Stimulated activated CD8-positive, alpha-beta memory T cell treated with anti-CD3 and anti-CD28 coated beads, Interleukin-4, amount 100 ng/mL, for 24 hours (primary cell): ENCODE measurements at places on chromosomes 2 and 18.

DNA sequence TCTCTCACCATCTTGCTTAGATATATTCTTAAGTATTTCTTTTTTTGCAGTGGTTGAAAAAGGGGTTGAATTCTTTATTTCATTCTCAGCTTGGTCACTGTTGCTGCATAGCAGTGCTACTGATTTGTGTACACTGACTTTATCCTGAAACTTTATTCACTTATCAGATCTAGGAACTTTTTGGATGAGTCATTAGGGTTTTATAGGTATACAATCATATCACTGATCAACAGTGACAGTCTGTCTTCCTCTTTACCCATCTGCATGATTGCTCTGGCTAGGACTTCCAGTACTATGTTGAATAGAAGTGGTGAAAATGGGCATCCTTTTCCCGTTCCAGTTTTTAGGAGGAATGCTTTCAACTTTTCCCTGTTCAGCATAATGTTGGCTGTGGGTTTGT lies 6.5 kb downstream of the STARD6 start:
- DNase-seq, result no peak

- no peak for DNase-seq
Measured at GRCh38 chr2:58261209-58261608, 20.1 kb upstream of the FANCL start.

GRCh38 chr2:203605302-203605701 lies 70.2 kb upstream of the RAPH1 start:
- no peak for DNase-seq

DNA sequence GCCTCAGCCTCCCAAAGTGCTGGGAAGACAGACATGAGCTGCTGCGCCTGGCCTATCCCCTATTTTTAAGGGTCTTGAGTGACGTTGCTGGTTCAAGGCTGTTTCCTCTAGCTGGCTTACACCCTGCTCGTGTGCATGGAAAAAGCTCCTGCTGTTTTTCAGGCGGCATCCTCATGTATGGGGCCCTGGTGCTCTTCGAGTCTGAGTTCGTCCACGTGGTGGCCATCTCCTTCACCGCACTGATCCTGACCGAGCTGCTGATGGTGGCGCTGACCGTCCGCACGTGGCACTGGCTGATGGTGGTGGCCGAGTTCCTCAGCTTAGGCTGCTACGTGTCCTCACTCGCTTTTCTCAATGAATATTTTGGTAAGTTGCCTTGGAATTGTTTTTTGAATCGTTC lies 22.0 kb upstream of the NFATC1 start:
- DNase-seq, result no peak

DNA sequence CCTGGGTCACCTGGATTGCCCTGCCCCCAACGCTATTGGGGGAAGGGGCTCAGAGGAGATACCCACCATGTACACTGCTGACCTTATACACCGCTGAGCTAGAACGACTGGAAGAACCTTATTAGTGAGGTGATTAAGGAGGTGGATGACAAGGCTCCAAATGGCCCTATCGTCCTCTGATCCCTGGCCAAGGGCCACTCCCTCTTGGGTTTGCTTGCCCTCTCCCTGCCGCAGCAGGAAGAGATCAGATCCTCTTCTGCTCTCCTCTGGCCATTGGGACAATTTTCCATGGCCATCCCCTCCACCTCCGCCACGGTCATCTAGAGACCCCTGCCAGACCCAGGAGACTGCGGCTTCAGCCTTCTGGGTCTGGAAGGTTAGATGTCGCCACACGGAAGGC lies 1.2 kb downstream of the ZNF514 start:
- no peak for DNase-seq

- no peak for DNase-seq
Measured at GRCh38 chr2:23614701-23615100, 229.7 kb downstream of the KLHL29 start.

GRCh38 chr2:157897106-157897971 lies 21.2 kb upstream of the ACVR1 start:
- peak; percentile 9 for DNase-seq

- no peak for DNase-seq
Measured at GRCh38 chr18:39724652-39725051, 2159.1 kb upstream of the CELF4 start.

GRCh38 chr2:75098856-75099255 lies 100.5 kb downstream of the TACR1 start:
- DNase-seq, result no peak

DNA sequence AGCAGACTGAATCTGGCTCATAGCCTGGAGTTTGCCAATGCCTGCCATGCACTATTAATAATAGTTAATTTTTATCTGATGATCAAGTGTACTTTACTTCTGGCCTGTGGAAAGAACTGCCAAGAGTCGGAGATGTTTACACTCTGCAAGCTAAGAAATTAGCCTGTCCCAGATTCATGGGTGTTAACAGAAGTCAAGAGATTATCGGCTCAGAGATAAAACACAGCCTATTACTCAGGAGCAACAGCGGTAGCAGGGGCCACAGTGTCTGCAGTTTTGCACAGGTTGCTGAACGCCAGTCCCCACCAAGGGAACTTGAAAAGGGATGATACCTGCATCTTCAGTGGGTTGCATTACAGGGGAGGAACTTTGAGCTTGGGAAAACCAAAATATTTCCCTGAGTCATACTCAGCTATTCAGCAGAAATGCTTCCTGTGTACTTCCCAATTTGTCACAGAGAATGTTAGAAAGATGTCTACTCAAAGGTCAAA lies 4.3 kb upstream of the ADI1 start:
- no peak for DNase-seq

DNA sequence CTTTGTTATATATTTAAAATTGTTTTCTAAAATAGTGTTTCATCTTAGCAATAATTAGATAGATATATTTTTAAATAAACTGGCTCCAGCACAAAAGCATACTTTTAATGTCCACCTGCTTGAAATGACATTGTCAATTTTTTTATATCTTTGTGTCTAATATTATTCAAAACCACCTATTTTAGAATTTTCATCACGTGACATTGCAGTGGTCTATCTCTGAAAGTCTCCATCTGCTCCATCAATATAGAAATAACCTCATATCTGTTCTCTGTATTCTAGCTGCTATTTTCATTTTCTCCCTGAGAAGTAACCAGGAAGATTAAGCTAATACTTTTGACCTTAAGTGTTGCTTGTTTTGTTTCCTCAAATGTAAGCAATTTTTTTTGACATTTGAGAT lies 248.0 kb upstream of the CNTNAP5 start:
- DNase-seq, result no peak

DNA sequence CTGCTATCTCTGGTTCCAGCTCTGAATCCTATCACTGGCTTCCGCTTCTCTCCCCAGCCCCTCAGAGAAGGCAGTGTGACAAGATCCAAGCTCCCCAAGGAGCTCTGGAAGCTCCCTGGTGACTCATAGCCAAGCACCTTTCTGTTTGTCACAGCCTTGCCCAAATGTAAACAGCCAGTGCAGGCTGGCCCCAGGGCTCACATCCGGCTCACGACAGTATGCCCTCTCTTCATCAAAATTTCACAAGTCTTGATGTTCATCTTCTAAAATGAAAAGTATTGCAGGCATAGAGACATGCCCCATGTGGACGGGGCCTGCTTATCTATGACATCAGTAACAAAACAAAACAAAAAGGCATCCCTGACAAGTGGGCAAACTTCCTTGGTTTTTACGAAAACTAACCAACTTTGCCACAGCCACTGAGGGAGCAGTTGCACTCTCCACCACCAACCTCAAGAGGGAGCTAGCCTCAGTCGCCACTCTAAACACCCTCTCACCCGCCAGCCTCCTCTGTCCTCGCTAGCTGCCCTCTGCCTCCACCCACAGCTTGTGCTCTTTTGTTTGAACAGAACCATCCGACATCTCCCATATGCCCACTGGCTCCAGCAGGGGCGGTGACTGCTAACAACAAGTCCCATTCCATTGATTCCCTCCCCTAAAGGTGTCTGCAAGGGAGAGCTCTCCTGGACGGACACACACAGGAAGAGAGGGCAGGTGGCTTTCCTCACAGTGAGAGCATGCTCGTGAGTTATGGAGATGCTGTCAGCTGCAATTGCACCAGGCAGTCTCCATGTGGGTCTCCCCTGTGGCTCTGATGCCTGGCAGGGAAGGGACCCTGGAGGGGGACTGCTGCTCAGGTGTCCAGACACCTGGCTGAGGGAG lies 71.0 kb upstream of the DAPL1 start:
- no peak for DNase-seq

DNA sequence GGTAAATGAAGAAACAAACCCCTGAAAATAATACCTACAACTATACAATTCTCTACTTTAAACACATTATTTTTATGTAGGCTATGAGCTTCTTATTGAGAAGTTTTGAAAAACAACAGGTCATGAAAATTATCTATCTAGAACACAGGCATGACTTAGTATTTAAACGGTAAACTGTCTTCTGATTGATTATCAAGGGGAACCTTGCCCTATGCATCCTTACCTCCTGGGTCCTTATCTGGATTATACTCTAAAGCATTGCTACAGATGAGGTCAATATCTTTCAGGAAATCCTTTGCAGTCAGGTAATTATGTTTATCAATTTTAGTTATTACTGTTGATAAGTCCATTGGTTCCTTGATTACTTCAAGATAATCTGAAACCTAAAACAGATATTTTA lies 144.3 kb downstream of the ATAD2B start:
- no peak for DNase-seq

GRCh38 chr2:20019747-20020146 lies 7.3 kb upstream of the MATN3 start:
- DNase-seq, result no peak

GRCh38 chr2:23452853-23453420 lies 68.0 kb downstream of the KLHL29 start:
- no peak for DNase-seq

GRCh38 chr2:42573256-42573655 lies 4.8 kb downstream of the MTA3 start:
- no peak for DNase-seq

- DNase-seq, result no peak
Measured at GRCh38 chr2:74755386-74755785, 78.5 kb upstream of the HK2 start.

GRCh38 chr2:104939570-104940217 lies 85.8 kb downstream of the POU3F3 start:
- DNase-seq, result no peak

DNA sequence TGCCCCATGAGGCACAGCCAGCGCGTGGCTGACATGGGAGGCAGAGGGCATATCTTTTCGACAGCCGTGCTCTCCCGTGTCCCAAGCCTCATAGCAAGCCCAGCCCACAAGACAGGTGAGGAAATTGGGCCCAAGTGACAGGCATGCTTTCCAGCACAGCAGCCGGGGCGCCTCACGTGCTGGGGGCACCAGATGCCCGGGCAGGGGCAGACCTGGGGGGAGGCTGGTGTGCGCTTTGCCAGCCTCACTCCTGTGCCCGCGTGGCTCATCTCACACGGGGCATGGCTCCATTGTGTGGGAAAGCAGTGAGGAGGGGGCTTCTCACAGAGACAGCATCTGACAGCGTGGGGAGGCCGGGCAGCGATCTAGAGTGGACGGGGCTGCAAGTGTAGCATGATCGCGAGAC lies 93.2 kb downstream of the USP40 start:
- DNase-seq, result no peak

- peak; percentile 19 for DNase-seq
Measured at GRCh38 chr2:119756837-119757236, 2.9 kb upstream of the PTPN4 start.

DNA sequence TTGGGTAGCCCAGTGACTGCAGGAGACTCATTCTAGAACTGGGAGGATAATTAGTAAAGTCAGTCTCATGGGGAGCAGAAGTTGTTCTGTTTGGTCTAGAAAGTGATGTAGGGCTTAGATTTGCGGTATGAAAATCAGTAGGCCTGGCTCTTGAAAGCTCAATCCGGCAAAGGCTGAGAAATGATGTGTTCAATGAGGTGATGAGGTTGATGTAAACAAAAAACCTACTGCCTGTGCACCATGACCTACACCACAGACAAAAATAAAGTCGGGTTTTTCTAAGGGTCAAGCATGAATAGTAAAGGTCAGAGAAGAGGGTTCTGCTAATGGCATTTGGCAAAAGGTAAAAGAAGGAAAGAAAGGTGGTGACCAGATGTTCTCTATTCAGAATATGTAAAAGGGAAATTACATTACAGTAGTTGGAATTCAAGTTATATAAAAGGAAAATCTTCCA lies 80.8 kb upstream of the COL5A2 start:
- DNase-seq, result no peak

DNA sequence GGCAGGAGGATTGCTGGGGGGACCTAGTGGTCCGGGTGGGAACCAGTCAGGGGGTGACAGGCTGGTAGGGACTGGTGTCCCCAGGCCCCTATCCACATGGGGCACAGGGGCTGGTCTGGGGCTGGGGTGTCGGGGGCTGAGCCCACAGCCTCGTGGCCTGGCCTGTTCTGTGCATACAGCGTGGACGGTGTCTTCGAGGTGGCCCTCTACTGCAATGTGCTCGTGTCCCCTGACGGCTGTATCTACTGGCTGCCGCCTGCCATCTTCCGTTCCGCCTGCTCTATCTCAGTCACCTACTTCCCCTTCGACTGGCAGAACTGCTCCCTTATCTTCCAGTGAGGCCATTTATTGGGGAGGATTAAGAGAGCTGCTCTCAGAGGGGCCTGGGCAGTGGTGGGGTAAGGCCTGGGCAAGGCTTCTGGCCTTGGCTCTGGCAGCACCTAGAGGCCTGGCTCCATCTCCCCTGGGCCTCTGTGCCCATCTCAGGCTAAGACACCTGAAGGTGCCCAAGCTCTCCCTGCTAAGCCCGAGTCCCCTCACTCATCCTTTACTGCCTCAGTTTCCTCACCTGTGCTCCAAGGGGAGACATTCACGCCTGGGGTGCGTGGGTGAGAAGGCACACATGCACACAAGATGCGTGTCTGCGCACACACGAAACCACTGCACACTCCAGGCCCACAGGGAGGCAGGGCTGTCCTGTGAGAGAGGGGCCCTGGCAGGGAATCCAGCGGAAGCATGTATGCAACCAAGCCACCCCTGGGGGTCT lies 1.9 kb downstream of the CHRNG start:
- no peak for DNase-seq

GRCh38 chr2:190656301-190656700 lies 7.4 kb downstream of the NAB1 start:
- DNase-seq, result no peak

GRCh38 chr18:55247032-55247431 lies 287.8 kb upstream of the CCDC68 start:
- DNase-seq, result no peak

GRCh38 chr2:119713819-119714490 lies 35.0 kb downstream of the TMEM177 start:
- no peak for DNase-seq

- DNase-seq, result no peak
Measured at GRCh38 chr18:21004726-21005125, 106.9 kb downstream of the ROCK1 start.
